Muscle of leg (tissue), 16 donors: ENCODE measurements at places on chromosomes 1 and 21. TPM values are rescaled to one million over a fixed set of nuclear protein-coding genes. Genes with fewer than 3 reads are reported as not detected.

Gene PLPPR5
- polyA plus RNA-seq = 2.1 TPM

DNA sequence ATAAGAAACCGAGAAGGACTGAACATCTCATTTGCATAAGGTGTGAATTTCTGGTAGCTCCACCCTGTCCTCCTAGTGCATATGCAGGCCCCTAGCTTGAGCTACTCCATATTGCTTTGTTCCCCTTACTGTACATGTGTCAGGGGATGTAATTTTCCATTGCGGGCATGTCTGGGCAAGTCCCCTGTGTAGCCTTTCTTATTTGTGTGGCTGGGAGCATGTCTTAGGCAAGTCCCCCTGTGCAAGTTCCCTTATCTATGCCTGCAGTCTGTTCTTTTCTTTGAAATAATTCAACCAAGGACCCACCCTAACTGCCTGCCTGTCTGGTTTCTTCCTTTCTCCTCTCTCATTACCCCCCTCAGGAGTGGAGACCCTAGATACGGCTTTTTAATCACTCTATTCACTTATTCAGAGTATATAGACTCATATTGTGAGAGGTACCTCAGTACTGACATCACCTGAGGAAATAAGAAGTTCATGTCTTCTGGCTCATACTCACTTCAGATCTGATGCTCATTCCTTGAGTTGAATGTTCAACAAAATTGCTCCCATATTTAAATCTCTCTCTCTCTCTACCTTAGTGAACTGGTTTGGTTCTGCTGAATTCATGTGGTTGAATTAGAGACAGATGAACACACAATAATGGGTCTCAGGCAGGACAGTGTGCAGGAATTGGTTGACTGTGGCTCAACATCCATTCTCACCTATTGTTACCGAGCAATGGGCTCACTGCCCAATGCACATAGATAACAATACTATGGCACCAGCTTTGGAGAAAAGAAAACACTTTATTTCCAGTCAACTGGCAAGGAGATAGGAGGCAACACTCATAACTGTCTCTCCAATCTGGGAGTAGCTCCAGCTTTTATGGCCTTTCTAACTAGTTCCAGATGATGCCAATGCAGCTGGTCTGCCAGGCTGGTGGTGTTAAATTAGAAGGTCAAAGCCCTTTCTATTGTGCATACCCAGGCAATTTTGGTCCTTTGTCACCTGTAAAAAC, 27.9 kb upstream of the NPL start:
- DNase-seq = no peak

GRCh38 chr1:161287482-161288054, 22.2 kb downstream of the MPZ start:
- no peak for DNase-seq

- DNase-seq = no peak
Measured at GRCh38 chr21:45335761-45336534, 48.3 kb upstream of the POFUT2 start.

DNA sequence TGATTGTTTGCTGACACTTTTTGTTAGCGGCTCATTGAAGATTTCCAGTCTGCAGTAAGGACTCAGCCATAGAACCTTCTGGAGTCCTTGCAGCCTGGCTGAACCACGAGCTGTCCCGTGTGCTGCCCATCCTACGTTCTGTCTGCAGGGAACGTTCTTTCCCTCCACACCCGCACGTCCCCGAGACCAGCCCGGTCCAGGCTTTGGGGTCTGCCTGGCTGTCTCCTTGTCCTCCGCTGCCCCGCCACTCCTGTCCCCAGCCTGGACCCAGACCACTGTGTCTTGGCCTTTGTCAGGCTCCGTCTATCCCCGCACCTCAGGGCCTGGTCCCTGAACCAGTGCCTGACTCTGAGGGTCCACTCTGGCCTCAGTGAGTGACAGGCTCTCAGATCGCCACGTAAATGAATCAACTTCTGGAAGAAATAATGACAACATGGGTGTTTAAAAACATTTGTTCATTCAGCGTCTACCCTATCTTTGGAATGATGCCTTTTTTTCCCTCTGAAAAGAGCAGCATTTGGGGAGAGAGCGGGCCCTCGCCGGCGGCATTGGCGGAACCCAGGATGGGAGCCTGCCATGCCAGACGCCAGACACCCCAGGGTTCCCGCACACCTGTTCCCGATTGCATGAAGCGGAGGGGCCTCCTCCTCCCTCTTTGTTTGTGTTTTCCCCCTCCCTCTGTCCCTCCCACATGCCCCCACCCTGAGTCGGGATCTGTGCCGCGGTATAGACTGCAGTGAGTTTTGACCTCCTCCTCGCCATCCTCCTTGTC, 43.9 kb upstream of the C1orf174 start:
- no peak for DNase-seq

Gene HSPG2
- polyA plus RNA-seq = 245 TPM

DNA sequence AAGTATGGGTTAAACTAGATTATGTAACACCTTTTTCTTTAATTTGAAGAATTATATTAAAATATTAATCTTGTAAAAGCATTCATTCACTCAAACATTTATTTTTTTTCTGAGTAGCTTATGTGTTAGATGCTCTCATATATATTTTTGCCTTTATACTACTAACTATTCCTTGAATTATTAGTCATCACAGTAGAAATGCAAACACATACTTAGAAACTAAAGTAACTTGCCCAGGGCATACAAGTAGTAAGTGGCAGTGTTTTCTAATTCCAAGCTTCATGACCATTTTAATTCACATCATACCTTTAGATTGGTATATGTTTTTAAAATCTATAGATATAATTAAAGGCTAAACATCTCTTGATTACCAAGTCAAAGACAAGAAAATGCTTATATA, 1271.0 kb downstream of the BRINP3 start:
- no peak for DNase-seq

DNA sequence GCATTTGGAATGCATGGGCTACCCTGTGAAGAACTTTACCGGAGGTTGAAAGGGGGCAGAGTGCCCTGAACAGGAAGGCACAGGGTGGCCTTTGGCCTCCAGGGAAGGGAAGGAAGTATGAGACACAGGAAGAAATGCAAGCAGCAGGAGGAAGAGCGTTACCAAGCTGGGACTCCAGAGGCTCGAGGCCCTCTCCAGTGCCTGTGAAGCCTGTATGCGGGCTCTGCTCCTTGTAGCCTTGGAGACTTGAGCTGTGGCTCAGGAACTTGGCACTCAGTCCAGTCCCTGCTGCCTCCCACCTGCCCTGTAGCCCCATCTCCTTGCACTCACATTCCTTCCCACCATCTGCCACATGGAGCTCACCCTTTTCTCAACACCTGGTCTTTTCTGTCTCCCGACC, 33.5 kb upstream of the RNF19B start:
- peak; percentile 34 for DNase-seq

- DNase-seq = no peak
Measured at GRCh38 chr21:37058261-37058660, 14.6 kb downstream of the PIGP start.

Gene ANXA9
- 3.0 TPM for polyA plus RNA-seq

- DNase-seq = peak; percentile 20
Measured at GRCh38 chr1:24501371-24502064, 1.1 kb upstream of the RCAN3 start.

Gene SPRR5
- polyA plus RNA-seq = not detected

Gene ELK4
- polyA plus RNA-seq = 17.8 TPM

Gene NCF2
- 5.0 TPM for polyA plus RNA-seq
